Cerebellar cortex (tissue), 1 donor: ENCODE measurements at places on chromosomes 1 and 21.
A peak's percentile ranks its signal among the peaks of the same experiment; 100 is the strongest.

DNA sequence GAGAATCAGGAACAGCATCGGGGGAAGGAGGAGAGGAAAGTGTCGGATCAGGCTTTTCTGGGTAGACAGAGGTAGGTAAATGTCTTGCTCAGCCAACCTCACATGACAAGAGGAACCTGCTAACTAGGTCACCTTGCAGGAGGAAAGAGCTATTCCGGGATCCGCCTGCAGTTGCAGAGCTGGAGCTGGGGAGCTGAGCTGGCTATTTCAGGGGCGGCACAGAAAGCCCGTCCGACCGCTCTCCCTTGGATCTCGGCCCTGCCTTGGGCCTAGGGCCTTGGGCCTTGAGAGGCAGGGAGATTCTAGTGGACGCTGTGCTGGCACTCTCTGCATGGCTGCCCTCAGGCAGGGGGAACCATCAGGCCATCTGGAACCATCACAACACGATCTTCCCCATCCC lies 56.5 kb upstream of the CTPS1 start:
- peak; percentile 84 for DNase-seq

DNA sequence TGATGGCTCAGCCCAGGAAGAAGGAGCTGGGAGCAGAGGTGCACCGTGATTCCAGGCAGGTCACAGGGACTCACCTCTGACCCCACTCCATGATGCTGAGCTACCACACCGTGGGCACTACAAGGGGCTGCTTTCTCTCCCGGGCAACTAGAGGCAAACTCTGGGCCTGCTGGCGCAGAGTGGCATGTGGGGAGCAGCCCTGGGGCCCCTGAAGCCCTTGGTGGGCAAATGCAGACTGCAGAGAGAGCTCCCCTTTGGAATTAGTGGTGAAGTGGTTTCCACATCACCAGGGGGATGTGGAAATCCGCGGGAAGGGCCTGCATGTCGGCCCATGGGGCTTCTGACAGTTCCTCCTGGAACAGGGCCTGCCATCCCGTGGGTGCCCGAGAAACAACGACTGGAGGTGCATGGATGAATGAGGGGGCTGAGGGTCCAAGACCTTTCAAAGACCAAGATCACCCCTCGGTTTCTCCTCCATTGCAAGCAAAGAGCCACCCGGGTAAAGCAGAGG lies 11.8 kb upstream of the MMEL1 start:
- no peak for DNase-seq

- DNase-seq: no peak
Observed at GRCh38 chr1:231628207-231628876, 1.8 kb downstream of the DISC1 start.

GRCh38 chr1:153932156-153933131 lies 9.7 kb upstream of the GATAD2B start:
- DNase-seq: no peak

DNA sequence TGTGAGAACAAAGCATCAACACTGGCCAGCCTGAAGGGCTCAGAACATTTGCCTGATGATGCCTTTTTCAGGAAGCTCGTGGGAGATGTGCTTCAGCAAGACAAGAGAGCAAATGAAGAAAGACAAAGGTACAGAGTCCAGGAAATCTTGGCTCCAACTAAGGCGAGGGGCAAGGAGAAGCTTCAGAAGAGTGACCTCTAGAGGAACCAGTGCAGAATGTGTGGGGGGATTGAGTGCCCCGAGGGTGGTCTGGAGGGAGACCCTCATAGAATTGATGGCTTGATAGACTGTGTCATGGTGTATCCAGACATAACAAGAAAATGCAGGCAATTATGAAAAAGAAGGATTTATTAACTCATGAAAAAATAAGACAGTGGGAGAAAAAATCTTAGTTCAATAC lies 15.3 kb upstream of the NLRP3 start:
- no peak for DNase-seq

- DNase-seq: no peak
Observed at GRCh38 chr1:9838946-9839345, 15.2 kb upstream of the CLSTN1 start.

DNA sequence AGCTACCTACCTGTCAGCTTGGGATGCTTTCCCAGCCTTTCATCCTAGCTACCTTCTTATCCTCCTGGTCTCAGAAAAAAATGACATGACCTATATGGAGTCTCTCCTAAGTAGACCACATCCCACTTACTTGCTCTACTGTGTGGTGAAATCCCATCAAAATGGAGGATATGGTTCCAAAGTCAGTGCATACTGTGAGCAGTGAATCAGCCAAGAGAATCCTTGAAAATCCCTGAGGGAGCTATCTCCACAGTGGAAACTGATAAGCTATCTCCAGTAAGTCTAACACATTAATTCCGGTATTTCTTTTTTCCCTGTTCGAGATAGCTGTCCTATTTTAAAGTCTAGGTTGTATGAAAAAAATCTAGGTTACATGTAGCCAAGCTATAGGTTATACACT lies 189.7 kb downstream of the FGGY start:
- DNase-seq: no peak

DNA sequence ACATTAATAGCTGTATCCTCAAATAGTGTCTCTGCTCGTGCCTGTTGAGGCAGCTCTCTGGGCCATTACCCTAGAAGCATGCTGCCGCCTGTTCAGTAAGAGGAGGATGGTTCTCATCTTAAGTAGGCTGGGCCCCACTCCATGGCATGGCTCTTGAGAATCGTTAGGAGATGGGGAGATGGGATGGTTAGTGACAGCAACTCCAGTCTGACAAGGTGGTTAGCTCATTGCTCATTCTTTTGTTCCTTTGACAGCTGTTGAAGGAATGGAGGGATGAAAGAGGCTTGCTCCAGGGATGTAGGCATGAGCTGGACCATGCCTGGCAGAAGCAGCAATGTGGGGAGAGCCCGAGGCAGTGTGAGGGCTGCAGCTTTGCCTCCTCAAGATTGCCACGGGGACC lies 68.2 kb downstream of the MAP10 start:
- DNase-seq: no peak

DNA sequence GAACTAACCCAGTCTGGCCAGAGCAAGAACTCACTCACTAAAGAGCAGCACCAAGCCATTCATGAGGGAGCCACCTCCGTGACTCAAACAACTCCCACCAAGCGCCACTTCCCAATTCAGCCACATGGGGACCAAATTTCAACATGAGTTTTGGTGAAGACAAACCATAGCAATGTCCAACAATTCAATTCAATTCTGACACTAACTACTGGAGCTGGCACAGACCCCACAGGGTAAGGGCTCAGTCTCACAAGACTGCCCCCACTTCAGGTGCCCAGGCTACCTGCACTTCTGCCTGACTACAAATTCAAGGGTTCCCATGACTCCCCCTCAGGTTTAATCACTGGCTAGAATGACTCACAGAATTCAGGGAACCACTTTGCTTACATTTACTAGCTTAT lies 48.8 kb upstream of the RAP1A start:
- DNase-seq: peak; percentile 47

DNA sequence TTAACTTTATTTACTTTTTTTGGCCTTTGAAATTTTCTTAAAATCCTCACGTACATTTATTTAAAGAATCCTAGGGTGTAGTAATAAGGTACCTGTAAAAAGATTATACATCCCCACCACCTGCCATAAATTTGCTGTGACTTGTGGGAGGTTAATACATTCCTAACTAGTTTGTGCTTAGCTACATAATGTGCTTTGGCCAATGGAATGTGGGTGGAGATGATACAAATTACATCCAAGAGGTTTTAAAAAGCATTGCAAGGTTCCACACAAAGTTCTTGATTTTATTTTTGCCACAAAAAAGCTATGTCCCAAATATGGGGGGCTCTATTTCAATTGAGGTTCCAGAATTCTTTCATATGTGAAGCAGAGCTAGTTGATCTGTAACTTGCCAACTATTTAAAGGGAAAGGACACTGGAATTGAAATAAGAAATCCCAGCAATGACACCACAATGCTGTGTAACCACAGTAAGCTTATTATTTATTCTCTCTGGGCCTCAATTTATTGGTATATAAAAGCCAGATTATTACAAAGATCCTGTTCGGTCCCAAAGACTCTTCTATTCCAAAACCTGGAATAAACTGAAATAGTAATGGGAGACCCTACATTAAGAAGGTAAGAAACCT lies 15.7 kb downstream of the ASPM start:
- DNase-seq: no peak

- DNase-seq: no peak
Observed at GRCh38 chr21:45032977-45033710, 41.2 kb upstream of the ADARB1 start.
